ENCODE measurements at places on chromosomes 7 and 10.
A peak's percentile ranks its signal among the peaks of the same experiment; 100 is the strongest.

DNA sequence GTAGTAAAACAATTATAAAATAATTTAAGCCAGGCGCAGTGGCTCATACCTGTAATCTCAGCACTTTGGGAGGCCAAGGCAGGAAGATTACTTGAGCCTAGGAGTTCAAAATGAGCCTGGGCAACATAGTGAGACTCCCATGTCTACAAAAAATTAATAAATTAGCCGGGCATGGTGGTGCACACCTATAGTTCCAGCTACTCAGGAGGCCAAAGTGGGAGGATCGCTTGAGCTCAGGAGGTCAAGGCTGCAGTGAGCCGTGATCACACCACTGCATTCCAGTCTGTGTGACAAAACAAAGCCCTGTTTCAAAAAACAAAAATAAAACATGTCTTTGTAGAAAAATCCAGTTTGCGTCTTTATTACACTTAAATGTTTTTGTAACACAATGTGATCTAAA is 141.9 kb upstream of the KAT6B start:
- no peak for DNase-seq

- no peak for DNase-seq
These were observed 27.6 kb downstream of the NRP1 start for GRCh38 chr10:33306701-33307519.

DNA sequence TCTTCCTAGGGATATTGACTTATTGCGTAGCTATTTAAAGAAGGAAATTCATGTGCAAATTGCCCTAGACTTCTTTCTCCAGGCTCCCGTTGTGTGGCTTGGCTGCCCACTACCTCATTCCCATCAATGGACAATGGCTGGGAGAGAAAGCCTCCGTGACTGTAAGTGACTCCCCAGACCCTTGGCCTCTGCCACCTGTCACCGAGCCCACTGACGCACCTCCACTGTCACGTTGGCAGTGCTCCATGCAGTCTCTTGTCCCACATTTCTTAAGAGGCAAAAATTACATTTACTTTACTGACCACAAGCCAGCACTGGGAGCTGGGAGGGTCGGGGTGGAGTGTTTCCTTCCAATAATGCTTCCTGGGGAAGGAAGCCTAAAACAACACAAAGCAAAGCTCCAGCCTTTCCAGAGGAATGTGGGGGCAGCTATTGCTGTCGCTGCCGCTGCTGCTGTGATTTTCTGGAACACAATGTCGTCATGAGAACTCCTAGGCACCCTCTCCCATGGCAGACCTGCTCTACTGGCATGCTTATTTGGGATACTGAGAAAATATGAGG is 89.7 kb upstream of the STEAP1B start:
- DNase-seq: no peak

DNA sequence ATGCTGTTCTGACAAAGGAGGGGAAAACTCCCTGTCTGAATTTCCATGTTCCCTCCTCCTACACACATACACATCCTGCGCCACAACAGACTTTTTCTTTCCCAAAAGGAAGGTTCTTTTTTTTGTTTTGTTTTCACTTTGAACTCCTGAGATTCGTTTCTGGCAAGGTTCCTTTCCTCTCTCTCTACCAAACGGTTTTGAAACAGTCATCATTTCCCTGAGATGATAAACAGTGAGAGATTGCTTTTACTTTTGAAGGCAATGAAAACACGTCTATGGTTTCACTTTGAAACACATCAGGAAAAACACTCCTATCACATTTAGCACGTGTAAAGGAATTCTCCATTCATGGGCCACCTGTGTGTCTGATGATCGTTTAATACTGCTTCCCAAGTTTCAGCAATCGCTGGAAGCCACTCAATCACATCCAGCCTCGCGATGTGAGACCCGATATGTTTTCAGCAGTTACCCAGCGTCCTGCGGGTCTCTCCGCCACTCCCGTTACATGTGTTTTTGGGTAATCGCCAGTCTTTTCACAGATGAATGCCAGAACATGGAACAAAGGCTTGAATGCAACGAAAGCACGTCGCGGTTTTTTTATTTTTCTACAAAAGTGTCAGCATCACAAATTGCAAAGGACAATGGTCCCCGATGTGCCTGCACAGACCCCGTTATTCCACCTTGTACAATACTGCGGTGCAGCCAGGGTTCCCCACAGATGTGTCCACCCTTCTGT is 62.8 kb upstream of the CUX1 start:
- peak; percentile 41 for DNase-seq

GRCh38 chr7:98993024-98993897 is 114.9 kb downstream of the TRRAP start:
- DNase-seq: no peak

GRCh38 chr10:108789336-108789735 is 1134.0 kb downstream of the XPNPEP1 start:
- DNase-seq: no peak

GRCh38 chr7:134365341-134366054 is 48.8 kb upstream of the SLC35B4 start:
- DNase-seq: no peak

DNA sequence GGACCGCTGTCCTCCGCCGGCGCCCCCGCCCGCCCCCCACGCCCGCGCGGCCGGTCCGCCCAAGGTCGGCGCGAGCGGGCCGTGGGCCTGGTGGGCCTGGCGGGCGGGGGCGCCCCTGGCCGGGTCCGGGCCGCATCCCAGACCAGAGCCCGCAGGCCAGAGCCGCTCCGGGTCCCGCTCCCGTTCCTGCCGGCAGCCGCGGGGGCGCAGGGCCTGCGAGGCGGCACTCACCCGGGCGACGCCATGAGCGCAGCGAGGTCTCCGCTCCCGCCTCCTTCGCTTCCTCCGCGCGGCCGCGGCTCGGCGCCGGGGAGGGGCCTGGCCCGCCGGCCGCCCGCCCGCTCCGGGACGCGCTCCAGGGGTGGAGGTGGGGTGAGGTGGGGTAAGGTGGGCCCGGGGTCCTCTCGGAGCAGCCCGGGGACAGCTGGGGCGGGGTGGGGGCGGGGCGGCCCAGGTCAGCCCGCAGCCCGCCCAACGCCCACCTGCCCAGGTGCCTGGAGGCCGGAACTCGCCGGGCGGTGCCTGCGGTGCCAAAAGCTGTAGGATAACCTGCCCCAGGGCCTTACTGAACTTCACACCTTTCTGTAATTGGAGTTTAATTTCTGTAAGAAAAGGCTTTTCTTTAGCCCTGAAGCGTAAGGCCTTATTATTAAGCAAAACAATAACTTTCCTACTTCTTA is at the start of gene URGCP:
TSS of gene URGCP (minus strand) at position 266 of the 680 bp plus-strand sequence. CDS start at position 245, 21 bp downstream.
- DNase-seq: no peak

DNA sequence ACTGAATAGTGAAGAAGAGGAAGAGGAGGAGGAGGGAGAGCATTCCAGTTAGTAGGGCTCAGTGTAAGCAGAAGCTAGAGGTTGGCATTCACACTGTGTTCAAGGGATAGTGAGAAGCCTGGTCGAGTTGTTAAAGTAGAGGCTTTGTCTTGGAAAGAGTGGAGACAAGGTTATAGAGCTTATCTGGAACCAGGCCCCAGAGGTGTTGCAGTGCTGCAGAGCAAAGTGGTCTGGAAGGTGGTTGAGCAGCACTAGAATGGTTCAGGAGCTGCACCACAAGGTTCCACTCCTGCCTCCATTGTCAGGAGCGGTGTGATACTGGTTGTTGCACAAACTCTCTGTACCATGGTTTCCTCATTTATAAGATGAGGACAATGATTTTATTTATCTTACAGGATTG is 8.8 kb upstream of the PCGF5 start:
- no peak for DNase-seq

GRCh38 chr7:36312915-36313334 is 76.7 kb upstream of the ANLN start:
- no peak for DNase-seq

DNA sequence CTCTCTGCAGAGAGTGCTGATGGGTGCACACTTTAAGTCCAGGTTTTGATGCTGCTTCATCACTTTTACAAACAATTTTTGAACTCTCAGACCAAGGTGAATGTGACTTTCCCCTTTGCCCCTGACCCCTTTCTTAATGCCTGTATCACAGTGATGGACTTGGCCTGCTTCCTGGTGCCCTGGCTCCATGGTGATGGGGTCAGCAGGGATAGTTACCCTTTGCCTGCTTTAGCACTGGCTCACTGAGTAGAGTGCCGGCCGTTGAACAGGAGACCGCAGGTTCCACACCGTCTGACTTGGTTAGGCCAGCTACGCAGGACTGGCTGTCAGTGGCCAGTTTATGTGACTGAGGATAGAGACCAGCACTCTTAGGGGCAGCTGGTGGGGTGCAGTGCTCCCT is 40.1 kb downstream of the LRGUK start:
- no peak for DNase-seq

DNA sequence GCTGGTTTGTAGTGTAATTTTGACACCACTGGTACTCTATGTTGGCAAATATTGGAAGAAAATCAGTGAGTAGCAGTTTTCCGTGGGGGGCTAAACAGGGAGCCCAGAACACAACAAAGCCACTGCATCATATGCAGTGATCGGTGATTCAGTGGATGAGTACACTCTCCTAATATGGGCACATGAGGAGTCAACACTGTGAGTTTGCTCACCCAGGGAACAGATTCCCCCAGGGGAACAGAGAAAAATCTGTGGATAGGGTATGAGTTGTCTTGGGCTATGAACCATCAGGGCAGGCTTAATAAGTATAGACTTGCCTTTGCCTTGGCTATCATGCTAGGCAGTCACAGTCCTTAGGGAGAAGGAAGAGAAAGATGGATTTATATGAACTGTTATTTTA is 227.7 kb upstream of the SEMA3E start:
- no peak for DNase-seq

DNA sequence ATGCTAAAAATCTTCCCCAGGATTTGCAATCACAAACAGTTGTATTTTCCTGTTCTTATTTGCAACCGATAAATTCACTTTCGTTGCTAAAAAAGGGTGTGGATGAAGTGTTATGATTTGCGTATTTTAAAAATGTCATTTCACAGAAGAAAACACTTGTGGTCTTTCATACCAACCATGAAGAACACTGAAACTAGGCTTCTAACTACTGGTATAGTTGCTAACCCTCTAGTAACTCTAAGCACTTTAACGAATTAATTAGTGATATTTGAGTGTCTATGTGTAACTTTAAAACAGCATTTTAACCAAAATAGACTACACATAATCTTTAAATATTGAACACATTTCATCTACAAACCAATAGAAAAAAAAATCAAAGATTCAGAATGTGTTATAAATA is 188.1 kb upstream of the PTN start:
- no peak for DNase-seq

- DNase-seq: no peak
These were observed 368.9 kb downstream of the PLXDC2 start for GRCh38 chr10:20185116-20185515.

GRCh38 chr10:131174211-131174565 is 137.3 kb downstream of the TCERG1L start:
- DNase-seq: no peak

DNA sequence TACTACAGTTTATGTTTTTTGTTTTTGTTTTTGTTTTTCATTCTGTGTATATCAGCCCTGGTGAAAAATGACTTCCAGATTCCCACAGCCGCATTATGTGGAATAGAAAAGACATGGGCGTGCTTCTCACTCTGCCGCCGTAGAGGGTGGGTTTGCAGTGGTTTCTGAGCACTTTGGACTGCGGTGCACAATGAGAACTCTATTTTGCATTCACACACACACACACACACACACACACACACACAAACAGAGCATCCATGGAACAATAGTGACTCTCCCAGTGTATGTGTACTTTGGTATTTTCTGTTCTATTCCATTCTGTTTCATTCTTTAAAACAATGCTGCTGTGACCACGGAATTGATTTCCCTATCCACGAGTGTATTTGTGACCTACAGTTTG is 657.3 kb upstream of the FOXK1 start:
- DNase-seq: no peak

- DNase-seq: no peak
These were observed 73.7 kb upstream of the CAPZA2 start for GRCh38 chr7:116788572-116789197.

GRCh38 chr7:35035511-35035961 is 1.7 kb downstream of the DPY19L1 start:
- DNase-seq: peak; percentile 19

DNA sequence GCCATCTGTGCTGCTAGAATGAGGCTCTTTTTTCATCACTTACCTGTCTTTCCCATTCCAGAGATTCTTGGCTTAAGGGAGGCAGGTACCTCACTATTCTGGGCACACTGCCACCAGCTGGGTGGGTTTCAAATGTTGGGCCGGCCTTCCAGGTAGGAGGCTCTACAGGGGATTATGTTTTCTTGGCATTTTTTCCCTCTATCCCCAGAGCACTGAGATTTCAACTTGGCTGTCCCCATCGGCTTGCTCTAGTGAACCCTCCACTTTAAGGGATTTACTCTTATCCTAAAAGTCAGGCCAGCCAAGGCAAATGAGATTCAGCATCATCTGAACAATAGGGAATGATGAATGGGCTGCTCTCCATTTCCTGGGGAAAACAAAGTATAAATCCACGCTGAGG is 710.1 kb upstream of the CELF2 start:
- DNase-seq: no peak

DNA sequence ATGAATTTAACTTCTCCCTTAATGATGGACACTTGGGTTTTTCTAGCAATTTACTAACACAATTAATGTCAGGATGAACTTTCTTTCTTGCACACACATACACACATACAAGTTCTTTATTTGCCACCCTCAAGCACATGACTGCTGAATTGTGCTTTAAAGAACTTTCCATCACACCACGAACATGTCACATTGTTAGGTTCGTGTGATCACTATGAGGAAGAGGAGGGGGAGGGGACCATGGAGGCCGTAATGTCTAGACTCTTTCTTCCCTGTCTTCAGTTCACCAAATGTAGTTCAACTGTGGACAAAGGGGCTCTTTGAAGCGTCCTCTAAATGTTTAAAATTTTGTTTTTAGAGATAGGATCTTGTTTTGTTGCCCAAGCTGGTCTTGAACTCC is 31.0 kb downstream of the NUP42 start:
- DNase-seq: no peak

- no peak for DNase-seq
These were observed 1.5 kb upstream of the GRID1 start for GRCh38 chr10:86368046-86368445.

DNA sequence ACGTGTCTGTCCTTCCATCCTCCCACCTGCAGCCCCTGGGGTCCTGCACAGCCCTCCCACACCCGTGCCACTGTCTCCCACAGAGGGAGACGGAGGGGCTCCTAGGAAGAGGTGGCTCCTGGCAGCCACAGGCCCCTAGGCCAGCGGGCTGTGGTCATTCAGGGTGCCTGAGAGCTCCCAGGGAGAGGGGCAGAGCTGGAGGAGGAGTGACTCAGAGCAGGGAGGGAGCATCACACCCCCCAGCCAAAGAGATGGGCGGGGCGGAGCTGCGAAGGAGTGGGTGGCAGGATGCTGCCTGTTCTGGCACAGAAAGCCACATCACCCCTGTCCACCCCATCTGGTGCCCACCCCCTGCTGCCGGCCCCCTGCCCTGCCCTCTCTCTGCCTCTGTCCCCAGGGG is 50.5 kb downstream of the STK32C start:
- no peak for DNase-seq

- no peak for DNase-seq
These were observed 680.8 kb downstream of the LRMDA start for GRCh38 chr10:76111986-76112825.

- no peak for DNase-seq
These were observed 39.0 kb downstream of the LRRC17 start for GRCh38 chr7:102951839-102952238.

Data from NCI-H1694 (cell line).